Right kidney (tissue), 9 donors: ENCODE measurements at places on chromosomes 3 and 15.

DNA sequence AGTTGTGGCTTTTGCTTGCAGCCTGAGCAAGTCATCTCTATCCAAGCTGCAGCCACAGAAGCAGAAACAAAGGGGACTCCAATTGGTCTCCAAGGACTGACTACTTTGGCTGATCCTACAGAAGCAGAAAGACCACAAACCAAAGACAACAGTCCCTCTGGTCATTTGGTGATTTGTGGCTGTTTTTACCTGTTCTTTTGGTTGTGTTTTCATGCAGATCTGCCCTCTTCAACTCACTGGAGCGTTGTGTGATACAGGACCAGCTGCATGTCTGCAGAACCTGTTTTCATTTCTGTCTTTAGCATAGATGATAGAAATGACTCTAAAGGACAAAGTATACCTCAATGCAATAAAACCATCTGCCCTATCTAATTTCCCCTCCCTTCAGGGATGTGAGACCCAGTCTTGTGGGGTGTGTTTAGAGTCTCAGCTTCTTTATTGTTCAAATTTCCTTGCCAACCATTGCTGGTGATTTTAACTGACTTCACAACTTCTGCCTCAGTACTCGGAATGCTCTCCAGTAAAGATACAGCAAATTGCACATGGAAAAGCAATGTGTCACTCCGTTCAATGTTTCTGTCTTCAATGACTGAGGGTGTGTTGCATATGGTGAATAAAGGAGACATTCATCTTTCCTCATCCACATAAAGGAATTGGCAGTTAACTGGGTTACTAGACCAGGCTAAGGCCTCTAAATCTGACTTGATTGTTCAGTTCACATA, 48.9 kb upstream of the SLC7A14 start:
- no peak for DNase-seq

DNA sequence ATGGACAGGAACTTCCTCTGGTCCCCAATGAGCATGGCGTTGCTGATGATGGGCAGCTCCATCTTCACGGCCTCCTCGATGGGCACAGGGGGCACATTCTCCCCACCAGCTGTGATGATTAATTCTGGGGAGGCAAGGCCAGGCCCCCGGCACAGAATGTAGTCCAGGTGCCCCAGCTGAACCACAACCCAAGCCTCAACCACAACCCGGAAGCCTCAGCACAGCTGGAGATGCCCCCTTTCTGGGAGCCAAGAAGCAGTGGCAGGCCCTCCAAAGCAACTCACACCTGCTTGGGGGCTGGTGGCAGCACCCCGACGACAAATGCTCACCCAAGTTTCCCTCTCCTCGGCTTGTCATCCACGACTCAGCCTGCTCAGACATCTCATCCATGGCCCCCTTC, 25.2 kb downstream of the IDH3A start:
- DNase-seq: no peak

DNA sequence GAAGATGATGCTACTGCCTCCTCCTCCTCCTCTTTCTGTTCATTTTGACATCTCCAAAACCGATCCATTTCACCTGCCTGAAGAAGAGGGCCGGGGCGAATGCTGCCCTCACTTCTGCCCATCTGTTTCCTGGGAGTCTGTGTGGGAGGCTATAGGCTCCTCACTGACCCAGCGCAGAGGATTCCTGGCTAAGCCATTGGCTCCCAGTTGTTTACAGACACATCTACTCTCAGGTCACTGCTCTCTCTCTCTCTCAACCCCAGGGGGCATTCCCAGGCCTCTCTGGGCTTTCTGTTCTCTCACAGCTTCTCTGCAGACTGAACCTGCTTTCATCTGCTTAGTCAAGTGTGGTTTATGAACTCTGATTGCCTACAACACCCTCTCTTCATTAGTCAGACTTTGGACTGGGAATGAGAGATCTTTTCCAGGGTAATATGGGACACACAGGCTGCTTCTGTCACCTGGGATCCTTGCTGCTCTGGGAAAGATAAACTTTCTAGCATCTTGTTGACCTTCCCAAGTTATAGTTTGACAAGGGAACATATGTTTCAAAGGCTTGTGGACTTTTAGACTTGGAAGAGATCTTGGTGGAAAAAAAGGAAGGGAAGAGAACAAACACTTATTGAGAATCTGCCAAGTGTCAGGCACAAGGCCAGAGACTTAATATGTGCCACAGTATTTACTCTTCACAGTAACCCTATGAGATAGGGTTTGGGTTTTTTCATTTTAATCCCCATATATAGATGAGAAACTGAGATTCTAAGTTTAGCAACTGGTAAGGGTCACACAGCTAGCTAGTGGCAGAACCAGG, 30.2 kb upstream of the USP3 start:
- DNase-seq: peak; percentile 54

- no peak for DNase-seq
Measured at GRCh38 chr3:8500989-8501370, 643 bp upstream of the LMCD1 start.

DNA sequence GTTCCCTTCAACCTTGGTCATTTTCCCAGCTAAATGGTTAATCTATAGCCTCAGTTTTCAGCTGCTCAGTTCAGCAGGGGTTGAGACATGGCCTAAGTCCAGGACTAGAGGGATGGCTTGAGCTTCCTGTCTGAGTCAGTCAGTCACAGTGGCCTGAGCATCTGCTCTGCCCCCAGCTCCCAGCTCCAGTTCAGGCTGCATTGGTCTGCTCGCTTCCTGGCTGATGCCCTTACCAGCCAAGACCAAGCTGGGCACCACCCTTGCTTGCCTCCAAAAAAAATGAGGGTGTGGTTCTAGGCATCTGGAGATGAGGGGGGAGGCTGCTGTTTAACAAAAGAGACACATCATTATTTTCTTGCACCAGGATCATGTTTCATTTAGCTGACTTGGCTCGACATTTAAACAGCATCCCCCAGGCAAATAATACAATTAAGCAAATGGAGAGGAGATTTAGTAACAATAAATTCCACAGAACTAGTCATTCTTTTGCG, 70.7 kb downstream of the WNT5A start:
- DNase-seq: no peak

GRCh38 chr3:17135696-17136095, 250.9 kb downstream of the PLCL2 start:
- DNase-seq: peak; percentile 24

DNA sequence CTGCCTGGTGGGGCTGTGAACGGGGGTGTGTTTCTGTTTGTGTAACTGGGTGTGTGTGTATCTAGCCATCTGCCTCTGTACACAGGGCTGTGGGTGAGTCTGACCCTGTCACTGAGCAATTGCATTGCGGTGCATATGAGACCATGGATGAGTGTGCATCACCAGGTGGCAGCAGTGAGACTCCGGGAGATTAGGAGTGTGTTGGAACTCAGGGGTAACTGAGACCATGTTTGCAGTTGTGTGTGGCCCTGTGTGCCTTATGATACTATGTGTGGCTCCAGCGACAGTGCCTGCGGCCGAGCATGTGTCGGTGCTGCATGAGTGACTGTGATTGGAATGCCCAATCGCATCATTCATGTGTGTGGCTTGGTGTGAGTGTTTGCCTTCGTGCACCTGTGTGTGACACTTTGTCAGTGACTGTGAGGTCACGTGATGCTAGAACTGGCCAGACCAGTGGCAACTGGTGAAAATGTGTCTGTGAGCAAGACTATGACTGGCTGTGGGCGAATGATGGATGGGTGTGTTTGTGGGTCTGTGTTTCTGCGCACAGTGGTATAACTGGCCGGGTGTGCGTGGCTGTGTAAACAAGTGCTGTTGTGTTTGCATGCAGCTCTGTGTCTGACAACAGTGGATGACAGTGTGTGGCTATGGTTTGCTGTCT, 14.0 kb downstream of the VILL start:
- peak; percentile 55 for DNase-seq

GRCh38 chr3:53264718-53265117, 8.9 kb upstream of the TKT start:
- DNase-seq: no peak
